LoVo (cell line): ENCODE measurements at places on chromosomes 3 and 15.

DNA sequence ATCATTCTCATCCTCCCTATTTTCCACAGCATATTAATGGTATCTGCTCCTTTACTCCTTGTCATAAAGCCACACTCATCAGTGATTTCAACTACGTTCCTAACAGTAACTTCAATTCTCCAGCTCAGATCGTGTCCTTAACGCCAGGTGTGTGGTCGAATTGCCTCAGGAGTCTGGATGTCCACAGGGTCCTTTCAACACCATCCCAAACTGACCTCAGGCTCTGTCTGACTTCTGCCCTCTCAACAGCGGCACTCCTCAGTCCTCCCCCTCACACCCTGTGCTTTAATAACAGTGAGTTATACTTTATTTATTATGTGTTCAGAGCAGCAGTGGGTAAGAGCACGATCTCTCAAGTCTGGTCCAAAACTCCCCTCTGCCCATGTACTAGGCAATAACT lies 42.4 kb downstream of the ST3GAL6 start:
- DNase-seq = no peak

GRCh38 chr3:16658925-16659793 lies 53.9 kb upstream of the DAZL start:
- DNase-seq = no peak

GRCh38 chr15:98957655-98958054 lies 49.9 kb downstream of the PGPEP1L start:
- no peak for DNase-seq

DNA sequence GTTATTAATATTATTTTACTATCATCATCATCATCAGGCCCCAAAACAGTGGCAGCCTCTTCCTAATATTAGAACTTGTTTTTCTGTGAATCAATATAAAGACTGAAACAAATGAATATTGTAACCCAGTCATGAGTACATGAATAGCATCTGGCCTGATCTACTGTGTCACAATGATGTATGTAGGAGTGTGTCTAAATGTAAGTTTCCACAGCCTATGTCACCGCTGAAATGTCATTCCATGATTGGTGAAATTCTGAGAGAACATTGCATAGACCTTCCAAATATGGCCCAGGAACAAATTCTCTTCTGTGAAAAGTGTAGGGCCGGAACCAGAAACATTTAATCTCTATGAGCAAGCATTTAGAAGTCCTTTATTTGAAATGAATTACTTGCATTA lies 20.6 kb upstream of the C3orf49 start:
- no peak for DNase-seq

DNA sequence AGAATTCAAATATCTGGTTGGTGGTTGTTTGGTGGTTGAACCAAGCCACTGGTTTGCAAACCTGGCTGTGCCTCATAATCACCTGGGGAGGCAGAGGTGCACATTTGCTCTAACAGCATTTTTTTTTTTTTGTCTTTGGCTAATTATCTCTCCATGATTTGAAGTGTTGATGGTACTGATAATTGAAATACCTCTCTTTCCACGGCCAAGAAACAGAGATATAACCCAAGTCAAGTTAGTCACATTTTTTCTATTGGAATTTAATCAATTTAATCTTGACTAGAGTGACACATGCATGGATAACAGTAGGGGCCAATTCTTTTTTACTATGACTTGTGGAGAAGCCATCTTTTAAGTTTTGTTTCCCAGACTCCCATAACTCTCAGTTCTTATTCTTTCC lies 37.5 kb upstream of the SUCLG2 start:
- no peak for DNase-seq

GRCh38 chr3:8702560-8702959 lies 31.0 kb upstream of the CAV3 start:
- no peak for DNase-seq

- peak; percentile 23 for DNase-seq
Observed at GRCh38 chr15:49383266-49383665, 39.8 kb upstream of the FGF7 start.

DNA sequence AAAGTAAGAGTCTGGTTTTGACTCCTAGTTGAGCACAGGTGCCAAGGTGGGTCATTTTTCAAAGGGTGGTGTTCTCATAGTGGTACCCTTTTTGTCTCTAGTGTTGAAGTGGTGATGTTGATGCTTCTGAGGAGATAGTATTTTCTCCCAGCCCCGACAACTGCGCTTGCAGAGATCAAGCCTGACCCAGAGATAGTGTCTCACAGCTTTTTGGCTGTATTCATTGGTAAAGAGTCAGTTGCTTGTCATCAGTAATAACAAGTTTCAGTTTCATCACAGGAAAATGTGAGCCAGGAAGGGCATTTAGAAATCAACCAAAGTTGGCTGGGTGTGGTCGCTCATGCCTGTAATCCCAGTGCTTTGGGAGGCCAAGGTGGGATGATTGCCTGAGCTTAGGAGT lies 139.3 kb downstream of the NFKBIZ start:
- DNase-seq = no peak

DNA sequence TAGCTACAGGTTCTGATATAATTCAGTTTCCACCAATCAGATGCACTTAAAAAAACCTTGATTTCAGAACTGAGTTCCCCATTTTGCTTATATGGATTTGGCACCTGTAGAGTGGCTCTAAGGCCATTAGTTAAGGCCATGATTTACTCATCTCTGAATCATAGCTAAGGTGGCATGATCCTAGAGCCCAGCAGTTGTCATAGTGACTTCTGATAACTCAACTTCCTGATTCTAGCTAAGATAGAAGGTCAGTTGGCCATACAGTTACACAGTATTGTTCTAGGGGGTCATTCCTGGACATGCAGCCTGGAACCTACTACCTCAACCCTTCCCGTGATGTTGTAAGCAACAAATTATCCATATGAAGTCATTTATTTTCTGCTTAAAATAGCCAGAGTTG lies 15.9 kb upstream of the TMEM87A start:
- no peak for DNase-seq

DNA sequence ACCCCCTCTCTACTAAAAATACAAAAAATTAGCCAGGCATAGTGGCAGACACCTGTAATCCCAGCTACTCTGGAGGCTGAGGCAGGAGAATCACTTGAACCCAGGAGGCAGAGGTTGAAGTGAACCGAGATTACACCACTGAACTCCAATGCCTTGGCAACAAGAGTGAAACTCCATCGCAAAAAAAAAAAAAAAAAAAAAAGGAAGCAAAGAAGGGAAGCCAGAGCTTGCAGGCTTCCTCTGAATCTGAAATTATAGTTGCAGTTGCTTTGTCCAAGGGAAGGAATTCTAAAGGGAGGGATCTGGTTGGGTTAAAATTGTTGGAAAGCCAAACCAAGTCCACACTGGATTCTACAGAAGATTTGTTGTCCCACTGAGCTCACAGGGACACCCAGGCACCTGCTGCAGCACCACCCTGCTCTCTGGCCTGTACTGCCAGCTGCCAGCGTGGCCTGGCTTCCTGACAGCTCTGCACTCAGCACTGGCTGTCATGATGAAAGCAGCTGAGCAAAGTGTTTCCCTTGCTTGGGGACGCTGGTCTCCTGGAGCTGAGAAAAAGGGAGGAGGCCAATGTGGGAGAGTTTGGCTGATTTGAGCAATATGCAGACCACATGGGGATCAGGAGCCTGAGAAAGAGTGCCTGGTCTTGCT lies 88.8 kb upstream of the HES1 start:
- DNase-seq = no peak

GRCh38 chr15:89486726-89487050 lies 9.7 kb downstream of the RHCG start:
- peak; percentile 59 for DNase-seq

DNA sequence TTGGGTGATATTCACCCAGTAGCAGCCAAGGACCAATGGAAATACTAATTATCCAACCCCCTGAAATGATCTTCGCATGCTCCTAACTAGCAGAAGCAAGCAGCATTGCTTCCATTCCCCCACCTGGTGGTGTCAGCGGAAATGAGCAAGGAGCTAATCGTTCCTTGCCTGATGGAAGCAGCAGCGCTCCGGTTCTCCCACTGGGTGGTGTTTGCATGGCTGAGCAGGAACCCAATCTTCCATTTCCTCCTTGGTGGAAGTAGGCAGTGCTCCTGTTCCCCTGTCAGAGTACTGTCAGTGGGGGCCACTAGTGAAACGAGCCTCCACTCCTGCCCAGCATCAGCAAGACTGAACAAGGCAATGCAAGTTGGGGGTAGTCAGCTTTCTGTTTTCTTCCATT lies 311.5 kb downstream of the CACNA2D3 start:
- no peak for DNase-seq

DNA sequence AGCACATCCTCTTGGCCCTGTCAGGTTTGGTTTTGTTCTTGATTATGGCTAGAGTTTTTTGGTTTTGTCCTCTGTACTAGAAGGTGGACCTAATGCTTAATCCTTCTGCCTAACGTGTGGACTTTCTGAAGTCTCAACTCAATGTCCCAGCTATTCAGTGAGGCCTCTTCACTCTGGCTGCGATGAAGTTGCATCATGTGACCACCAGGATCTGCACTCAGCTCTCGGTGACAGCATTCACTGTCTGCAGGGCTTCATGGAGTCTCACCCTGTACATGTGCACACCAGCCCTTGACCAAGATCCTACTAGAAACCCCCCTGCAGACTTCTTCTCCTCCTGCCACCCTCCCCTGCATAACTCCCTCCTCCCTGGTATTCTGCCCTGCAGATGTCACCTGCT lies 38.7 kb upstream of the HRH1 start:
- DNase-seq = no peak

DNA sequence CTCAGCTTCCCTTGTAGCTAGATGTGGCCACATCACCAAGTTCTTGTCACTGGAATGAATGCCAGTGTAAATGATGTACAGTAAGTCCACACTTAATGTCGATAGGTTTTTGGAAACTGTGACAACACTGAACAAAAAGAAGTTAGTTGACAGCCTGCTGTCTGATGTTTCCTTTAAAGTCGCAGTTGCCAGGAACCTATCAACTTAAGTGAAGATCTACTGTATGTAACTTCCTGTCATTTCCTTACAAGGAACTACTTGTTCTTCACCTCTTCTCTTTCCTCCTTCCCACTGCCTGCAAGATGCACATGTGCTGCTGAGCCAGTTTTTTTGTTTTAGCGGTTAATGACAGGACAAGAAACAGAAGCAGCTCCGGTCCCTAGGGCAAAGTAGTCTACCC lies 44.6 kb downstream of the HDGFL3 start:
- no peak for DNase-seq

DNA sequence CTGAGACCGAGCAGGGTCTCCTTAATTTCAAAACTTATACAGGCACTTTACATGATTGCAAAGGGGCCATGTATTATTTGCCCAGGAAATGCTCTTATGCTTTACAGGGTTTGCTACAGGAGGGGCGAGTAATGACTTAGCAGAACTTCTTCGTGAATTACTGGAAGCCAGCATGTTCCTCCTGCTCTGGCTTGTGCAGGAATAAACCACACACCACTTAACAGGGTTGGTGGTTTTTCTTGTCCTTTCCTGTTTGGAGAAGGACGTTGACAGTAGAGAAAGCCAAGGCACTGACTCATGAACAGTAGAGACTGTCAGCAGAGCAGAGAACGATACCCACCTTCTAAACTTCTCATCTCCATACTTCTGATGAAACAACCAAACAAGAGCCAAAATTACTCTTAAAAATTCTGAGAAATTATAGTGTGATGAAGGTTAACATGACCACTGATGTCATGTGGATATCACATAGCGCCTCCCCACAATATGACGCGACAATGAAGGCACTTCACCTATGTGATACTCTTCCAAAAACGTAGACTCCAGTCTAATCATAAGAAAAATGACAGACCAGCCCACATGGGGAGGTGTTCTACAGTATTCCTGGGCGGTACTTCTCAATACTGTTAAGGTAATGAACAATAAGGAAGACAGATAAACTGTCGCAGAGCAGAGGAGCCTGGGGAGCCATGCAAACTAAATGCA lies 24.7 kb upstream of the MCTP2 start:
- no peak for DNase-seq

DNA sequence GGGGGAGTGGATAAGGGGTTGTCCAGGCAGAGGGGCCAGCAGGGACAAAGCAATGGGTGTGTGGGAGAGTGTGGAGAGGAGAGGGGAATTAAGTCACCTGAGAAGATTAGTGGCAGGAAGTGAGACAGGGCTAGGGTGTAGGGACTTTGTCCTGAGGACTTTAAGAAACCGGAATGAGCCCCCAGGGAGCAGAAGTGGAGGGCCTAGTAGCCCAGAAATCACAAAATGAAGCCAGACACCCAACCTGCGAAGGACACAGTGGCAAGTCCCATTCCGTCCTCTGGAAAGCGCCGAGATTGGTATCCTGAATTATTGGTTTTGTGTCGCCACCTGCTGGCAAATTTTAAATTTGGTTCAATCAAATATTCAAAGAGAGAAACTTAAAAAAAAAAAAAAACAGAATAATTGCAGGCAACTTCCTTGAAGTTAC lies 78.0 kb upstream of the SLC25A36 start:
- peak; percentile 61 for DNase-seq

DNA sequence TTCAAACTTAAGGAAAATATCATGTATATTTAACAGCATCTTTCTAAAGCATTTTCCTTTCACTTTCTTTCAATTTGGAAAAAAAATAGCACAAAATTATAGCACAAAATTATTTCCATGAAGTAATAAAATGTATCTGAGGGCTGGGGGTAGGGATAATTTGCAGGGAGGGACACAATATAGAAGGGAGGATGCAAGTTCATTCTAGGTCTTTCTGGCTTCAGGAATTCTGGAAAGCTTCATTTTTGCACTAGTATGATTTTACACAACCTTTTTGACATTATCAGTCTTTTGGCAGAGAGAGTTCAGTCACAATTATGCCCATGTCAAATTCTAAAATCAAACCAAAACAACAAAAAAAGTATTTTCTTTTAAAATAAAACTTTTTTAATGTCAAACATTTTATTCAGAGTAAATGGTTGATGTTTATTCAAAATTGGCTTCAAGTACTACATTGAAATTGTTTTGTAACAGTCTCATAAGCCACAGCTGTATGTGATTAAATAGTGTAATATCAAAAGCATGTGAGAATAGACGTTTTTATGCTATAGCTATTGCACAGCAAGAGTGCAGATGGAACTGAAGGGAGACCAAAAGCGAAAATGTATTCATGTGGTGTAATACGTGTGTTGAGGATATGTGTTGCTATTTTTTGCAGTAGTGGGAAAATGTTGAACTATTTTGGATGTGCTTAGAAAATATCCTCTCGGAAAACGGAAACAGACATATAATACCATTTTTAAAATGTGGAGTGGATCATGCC lies 5.8 kb downstream of the RBMS3 start:
- DNase-seq = no peak

DNA sequence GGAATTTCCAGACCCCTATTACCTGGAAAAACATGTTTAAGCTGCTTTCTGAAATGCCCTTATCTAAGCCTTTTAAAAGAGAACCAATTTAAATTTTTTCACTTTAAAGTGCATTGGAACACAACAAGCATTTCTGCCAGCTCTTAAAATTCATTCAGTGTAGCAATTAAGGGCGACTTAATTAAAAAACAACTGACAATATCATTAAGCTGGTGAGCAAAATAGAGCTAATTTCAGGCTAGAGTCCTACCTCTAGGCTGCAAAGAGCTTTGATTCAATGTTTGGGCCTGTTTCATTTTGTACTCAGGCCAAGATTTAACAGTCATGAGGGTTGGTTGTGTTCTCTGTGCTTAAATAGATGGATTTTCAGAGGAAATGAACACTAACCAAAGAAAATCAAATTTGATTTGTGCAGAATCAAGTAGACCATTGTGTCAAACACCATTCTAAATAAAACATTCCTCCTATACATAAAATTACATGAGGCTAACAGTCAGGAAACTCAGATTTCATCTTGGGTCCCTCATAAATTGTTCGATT lies 114.6 kb downstream of the TMEM108 start:
- DNase-seq = no peak
